ENCODE measurements at places on chromosomes 7 and 10.

DNA sequence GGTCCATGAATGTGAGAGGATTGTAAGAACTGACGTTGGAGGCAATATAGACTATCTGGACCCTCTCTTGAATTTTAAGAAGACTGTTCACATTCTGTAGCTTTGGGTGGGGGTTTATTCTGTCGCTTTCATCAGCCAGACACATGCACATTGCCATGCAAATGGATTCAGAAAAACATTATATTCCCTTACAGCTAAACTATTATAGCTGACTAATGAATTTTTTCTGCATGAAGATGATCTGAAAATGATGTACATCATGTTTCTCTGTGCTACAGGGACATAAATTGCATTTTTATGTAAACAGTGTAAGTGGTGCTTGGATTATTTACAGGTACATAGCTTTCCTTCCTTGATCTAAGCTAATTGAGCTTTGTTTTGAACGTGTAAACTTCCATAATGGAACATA, 1.5 kb downstream of the MET start:
- peak; percentile 58 for DNase-seq

GRCh38 chr10:94683214-94684054, at the start of gene CYP2C18:
Gene CYP2C18 (plus strand): TSS chr10:94683729. CDS start chr10:94683820, 91 bp downstream.
- no peak for DNase-seq

DNA sequence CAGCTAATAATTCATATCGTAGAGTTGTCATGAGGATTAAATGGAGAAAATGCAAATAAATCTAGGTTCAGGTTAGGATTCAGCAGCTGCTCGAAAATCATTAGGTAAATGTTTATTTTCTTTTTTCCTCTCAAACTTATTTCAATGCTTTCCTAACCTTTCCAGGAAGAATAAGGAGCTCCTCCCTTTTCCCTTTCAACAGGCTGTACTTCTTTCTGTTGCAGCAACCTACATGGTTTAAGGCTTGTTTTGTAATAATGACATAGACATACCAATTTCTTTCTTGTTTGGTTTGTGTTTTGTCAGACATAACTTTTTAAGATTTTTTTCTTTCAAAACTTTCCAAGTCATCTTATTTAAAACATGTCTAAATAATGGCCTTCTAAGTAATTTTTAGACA, 18.2 kb downstream of the GPR141 start:
- DNase-seq, result no peak

GRCh38 chr10:81708929-81709328, 166.1 kb upstream of the NRG3 start:
- no peak for DNase-seq

DNA sequence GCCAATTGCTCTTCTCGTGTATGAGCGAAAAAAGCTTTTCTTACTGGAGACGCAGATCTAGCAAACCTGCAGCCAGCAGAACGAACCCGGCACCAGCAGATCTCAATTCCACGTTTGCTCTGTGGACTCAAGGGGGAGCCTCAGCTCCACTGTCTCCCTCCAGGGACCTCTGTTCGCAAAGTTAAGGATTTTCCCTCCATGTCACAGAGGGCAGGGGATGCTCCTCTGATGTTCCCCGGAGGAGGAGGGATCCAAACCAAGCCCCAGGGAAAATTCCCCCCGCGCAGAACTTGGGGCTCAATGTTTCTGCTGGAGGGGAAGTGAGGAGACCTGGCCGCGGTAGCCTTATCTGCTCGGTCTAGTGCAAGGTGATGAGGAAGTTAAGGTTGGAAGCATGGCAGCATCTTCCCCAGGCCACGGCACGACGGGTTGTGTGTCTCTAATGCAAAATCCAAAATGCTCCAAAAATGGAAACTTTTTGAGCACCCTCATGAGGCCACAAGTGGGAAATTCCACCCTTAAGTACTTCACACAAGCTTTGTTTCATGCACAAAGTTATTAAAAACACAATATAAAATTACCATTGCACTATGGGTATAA, 9.0 kb downstream of the IQCE start:
- no peak for DNase-seq

- DNase-seq, result no peak
Observed at GRCh38 chr10:43781480-43782361, 133.0 kb upstream of the ZNF32 start.

GRCh38 chr10:100807241-100807951, 62.0 kb downstream of the PAX2 start:
- no peak for DNase-seq

DNA sequence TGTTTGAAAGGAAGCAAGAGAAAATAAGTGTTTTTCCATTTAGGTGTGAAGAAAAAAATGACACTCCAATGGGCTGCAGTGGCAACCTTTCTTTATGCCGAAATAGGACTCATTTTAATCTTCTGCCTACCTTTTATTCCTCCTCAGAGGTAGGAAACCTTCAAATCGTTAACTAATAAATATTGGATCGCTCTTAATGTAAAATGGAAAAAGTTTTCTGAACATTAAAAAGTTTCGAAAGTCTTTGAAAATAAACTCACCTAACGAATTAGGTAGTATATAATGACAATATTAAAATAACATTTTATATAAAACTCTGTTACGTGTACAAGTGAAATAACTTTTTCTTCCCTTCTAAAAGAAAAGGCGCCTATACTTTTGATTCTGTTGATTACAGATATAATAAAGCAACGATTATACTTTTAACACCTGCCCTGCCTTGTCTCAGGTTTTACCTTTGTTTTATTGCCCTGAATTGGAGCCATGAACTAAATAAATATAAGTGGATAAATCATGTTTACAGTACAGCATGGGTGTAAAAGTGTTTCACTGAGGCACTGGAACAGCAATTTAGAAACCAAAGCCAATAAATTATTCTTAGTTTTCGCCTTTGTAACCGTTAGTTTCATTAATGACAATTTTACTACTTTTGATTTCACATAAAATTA, 804 bp downstream of the BCAP29 start:
- no peak for DNase-seq

GRCh38 chr10:89213191-89213808, 6.2 kb upstream of the CH25H start:
- peak; percentile 22 for DNase-seq

DNA sequence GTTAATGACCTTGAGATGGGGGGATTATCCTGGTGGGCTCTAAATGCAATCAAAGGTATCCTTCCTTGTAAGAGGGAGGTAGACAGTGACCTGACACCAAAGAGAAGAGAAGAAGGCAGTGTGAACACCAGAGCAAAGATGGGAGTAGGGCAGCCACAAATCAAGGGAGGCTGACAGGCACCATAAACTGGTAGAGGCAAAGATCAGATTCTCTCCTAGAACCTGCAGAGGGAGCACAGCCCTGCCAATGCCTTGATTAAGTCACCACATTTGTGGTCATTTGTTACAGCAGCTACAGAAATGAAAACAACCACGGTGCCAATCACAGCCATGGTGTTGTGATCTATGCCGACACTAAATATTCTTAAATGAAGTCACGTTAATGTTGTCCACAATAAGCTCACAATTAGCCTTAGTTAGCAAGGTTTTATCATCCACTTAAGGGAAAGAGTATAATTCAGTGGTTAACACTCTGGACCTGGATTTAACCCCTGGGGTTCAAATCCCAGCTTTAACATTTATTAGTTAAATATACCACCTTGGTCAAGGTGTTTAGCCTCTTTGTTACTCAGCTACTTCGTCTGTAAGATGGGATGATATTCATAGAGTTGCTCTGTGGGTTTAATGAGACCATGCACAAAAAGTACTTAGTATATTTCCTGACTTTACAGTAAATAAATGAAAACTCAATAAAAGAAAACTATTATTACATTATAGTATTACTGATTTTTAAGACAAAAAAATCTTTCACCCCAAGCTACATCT, 70.8 kb downstream of the SGMS1 start:
- DNase-seq, result no peak
